Lung (tissue), 17 donors: ENCODE measurements at places on chromosomes 5 and 9. TPM values are rescaled to one million over a fixed set of nuclear protein-coding genes. Genes with fewer than 3 reads are reported as not detected.

PLEKHG4B gene
- polyA plus RNA-seq = 0.24 TPM

ANKRD20A1 gene
- 0.18 TPM for polyA plus RNA-seq

GRCh38 chr5:69516769-69517168 is 24.2 kb downstream of the OCLN start:
- H3K4me1 ChIP-seq = no peaks in the 10 kb centered on the region
- no peaks in the 10 kb centered on the region for H3K27me3 ChIP-seq
- no peak overlapping the region for H3K4me3 ChIP-seq
- DNase-seq = no peak
- H3K36me3 ChIP-seq = no peaks in the 10 kb centered on the region

DNA sequence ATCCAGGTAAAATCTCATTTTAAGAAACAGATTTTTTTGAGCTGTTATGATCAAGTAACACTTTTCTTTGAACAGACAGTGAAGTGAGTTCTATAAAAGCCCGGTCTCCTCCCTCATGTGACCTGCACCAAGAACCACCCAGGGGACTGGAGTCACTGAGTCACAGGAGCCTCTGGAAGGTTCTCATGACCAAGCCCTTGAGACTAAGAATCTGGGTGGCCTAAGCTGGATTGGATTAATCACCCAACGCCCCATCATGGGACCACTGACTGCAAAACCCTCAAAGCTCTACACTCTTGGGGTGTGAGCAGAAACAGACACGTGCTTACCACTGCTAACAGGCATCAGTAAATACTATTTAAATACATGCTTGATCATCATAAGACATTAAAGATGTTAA is 48.4 kb downstream of the SECISBP2 start:
- H3K36me3 ChIP-seq = peaks cover 1% of the 10 kb centered on the region
- no peak for DNase-seq
- no peak overlapping the region for H3K4me3 ChIP-seq
- H3K4me1 ChIP-seq = no peaks in the 10 kb centered on the region
